ENCODE measurements at places on chromosomes 6 and 20. TPM values are rescaled to one million over a fixed set of nuclear protein-coding genes. Genes with fewer than 3 reads are reported as not detected.

DNA sequence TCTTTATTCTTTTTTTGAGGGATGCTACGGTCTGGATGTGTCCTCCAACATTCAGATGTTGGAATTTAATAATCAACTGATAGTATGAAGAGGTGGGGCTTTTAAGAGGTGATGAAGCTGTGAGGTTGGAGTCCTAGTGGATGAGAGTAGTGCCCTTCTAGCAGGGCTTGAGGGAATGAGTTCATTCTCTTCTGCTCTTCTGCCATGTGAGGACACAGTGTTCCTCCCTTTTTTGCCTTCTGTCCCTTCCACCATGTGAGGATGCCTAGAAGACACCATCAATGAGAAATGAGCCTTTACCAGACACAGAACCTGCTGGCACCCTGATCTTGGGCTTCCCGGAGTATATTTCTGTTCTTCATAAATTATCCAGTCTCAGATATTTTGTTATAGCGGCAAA, 82.1 kb upstream of the MLIP start:
- DNase-seq, result no peak

GRCh38 chr6:2140438-2141128, 104.8 kb downstream of the GMDS start:
- DNase-seq, result no peak

DNA sequence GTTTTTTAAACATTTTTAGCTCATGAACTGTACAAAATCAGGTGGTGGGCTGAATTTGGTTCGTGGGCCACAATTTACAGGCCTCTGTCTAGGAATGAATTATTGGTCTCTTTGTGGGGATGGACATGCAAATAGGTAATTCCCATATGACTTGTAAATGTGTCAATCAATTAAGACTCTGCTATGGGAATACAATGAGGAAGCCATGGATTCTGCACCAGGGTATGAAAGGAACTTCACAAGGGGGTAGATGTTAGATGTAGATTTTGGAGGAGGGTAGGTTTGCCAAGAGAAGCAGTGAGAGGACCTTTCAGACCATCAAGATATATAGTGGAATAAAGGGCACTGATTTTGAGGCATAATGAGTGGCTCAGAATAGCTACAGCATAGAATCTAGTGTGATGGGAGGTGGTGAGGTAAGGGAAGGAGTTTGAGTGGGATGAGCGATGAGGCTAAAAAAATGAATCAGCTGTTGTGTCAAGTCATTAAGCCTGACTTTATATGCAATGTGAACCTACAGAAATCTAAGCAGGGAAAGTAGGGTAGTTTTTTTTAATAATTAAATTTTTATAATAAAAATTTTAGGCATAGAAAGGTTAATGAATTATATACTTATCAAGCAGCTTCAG, 32.6 kb upstream of the RNF182 start:
- DNase-seq, result no peak

GRCh38 chr6:166174031-166174430, 6.4 kb upstream of the TBXT start:
- DNase-seq, result no peak

The GABRR1 gene
- 0.11 TPM for polyA plus RNA-seq

The SIGLEC1 gene
- 7.6 TPM for polyA plus RNA-seq

The DNAAF9 gene
- 18.5 TPM for polyA plus RNA-seq

The NOX3 gene
- not detected for polyA plus RNA-seq
